ENCODE measurements at places on chromosomes 16 and 17.

DNA sequence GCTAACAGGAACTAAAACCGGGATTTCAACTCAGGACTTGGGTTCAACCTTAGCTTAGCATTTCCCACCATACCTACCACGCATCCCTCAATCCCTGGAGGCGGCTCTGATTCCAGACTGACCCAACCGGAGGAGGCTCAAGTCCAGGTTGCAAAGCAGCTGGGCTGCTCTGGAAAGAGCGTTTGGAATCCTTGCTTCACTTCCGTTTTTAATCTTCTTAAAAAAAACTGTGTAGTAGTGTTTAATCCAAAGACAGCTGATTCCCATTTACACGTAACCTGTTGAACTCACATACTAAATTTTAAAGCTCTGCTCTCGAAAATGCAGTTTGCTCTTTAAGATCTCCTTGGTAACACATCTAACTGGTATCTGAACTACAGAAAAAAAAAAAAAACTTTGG lies 50.0 kb downstream of the NXN start:
- DNase-seq: no peak

GRCh38 chr17:73196500-73196899 lies 3.6 kb downstream of the COG1 start:
- DNase-seq: no peak

- DNase-seq: no peak
Observed at GRCh38 chr17:18318117-18318516, 3.0 kb downstream of the SMCR8 start.

DNA sequence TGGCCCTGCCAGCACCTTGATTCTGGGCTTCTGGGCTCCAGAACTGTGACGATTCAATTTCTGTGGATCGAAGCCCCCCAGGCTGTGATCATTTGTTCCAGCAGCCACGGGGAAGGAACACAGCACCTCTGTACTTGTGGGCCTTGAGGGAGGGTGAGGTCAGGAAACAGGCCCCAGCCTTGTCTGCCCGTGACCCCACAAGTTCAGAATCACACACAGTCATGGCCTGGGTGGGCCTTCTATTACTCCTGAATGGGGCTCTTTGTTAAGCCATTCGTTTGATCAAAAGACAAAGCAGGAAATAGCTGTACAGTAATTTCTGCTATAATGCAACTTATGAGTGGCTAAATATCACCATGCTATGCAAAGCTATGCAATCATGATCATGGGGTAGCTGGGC lies 10.1 kb downstream of the ST6GALNAC2 start:
- no peak for DNase-seq

All from SK-N-SH (cell line).